ENCODE measurements at places on chromosomes 1 and 21.

DNA sequence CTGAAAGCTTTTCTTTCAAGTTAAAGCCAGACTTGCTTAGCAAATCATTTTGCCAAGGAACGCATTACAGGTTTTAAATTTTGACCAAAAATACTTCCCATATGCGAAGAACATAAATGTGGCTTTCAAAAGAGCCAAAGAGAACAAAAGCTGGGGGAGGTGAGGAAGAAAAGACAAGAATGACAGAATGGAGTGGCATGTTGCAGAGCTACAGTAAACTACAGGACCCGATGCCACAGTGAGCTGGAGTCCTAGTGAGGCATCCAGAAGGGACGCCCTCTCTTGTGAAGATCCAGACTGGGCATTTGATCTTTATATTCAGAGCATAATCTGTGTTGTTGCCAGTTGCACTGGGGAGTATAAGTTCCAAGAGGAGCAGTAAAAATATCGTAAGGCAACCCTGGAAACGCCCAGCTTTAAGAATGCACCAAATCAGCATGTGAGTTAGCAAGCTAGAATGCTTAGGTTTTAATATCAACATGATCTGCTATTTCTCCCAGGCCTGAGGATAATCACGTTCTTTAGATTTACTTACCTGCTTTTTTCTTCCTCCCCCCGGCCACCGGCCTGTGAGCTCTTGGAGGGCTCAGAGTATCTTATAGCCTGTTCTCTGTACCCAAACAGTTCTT is 48.4 kb upstream of the HOOK1 start:
- DNase-seq: no peak

- no peak for DNase-seq
These were observed 77.6 kb upstream of the RGS18 start for GRCh38 chr1:192080684-192081083.

GRCh38 chr21:44812640-44813039 is 5.2 kb downstream of the SUMO3 start:
- DNase-seq: no peak

- DNase-seq: no peak
These were observed 115.0 kb upstream of the GRIK3 start for GRCh38 chr1:37149296-37149695.

DNA sequence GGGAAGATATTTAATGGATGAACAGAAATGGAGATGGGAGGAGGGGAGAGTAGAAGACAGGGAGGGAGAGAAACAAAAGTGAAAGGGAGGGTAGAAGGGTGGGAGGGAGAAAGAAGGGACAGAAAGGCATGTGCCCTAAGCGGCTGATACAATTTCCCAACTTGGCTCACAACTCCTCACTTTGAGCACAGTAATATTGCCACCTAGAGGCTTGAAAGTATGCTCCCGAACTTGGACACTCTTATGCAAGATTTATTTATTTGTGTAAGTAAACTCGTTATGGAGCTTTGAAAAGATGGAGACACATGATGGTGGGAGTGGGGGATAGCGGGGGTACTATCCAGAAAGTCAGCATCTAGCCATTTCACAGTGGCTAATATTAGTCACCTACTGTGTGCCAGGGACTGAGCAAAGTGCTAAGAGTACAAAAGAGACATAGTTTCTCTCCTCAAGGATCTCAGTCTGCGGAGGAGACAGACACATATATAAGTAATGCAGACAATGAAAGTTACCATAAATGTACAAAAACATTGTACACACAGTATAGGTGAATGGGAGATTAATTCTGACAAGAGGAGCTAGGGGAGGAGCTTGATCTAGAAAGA is 189.7 kb downstream of the SEC16B start:
- no peak for DNase-seq

DNA sequence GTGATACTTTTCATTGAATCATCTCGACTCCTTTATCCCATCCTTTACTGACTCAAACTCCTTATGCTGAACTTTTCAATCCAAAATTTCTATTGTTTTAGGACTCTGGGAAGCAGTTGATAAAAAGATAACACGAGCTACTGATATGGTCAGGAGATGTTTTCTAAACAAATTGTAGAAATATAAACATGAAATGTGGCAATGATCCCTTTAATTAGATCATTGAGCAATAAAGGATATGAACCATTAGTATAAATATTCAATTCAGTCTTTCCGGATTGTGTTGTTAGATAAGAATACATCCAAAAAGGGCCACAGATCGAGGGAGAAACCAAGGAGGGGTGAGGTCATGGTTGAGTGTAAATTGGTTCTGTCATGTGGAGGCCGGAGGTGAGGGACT is 88.4 kb downstream of the NID1 start:
- no peak for DNase-seq

- DNase-seq: peak; percentile 57
These were observed 582 bp downstream of the ORC1 start for GRCh38 chr1:52403566-52404115.

DNA sequence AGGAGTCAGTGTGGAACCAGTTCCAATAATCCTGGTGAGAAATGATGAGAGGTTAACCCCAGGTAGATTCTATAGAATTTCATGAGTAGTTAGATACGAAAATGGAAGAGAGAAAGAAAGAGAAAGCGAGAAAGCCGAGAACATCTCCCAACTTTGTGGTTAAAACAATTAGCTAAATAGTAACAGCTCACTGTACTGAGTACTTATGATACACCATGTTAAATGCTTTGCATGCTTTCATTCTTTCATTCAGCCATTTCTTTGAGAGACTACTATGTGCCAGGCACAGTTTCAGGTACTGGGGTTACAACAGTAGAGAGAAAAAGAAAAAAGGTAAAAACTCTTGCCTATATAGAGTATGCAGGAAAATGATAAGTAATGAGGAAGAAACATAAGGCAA is 109.7 kb upstream of the SYT6 start:
- no peak for DNase-seq

DNA sequence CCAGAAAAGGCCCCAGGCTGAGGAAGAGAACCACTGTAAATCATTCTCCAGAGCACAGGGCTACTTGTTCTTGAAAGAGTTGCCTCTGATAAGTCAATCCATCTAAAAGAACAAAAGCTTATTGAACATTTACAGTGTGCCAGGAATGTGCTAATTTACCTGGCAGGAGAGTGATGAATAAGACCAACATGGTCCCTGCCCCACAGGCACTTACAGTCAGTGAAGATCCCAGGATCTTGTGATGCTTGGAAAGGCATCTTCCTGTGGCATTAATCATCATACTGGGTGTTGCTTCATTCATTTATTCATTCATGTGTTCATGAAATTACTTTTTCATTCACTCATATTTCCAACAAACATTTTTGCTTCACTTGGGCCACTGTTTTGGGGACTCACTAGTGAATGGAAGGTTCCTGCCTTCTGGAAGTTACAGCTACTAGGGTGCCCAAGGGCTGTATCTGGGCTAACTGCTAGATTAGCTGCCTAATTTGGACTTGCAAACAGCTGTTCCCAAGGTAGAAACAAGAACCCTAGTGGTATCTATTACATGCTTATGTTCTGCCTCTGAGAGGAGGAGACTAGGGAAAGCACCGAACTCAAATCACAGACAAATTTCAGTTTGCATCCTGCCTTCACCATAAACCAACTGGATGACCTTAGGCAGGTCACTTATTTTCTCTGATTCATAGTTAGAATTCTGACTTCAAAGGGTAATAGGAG is 133.5 kb downstream of the CLIC6 start:
- no peak for DNase-seq

DNA sequence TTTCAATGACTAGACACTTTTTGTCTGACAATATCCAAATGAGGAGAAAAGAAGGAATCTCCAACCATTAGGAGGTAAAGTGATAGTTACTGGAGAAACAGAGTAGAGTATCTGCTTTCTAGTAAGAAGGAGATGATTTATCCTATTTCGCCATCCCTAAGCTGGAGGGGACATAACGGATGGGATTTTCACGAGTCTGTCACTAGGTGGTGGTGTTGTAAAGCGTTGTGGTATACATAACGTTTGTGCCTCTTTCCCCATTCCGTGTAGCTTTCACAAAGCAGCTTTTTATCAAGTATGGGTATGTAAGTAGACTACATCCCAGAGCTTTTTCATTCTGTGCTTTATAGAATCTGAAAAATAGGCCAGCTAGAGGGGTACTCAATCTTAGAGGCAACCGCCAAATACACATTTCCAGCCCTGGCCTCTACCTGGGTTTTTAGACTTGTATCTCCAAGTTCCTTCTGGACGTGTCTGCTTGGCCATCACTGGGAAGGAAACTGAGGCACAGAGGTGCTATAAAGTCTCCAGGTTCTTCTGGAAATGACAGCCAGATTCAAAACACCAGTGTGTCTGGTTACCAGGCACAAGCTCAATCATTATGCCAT is 33.3 kb upstream of the FAM3B start:
- DNase-seq: peak; percentile 29

DNA sequence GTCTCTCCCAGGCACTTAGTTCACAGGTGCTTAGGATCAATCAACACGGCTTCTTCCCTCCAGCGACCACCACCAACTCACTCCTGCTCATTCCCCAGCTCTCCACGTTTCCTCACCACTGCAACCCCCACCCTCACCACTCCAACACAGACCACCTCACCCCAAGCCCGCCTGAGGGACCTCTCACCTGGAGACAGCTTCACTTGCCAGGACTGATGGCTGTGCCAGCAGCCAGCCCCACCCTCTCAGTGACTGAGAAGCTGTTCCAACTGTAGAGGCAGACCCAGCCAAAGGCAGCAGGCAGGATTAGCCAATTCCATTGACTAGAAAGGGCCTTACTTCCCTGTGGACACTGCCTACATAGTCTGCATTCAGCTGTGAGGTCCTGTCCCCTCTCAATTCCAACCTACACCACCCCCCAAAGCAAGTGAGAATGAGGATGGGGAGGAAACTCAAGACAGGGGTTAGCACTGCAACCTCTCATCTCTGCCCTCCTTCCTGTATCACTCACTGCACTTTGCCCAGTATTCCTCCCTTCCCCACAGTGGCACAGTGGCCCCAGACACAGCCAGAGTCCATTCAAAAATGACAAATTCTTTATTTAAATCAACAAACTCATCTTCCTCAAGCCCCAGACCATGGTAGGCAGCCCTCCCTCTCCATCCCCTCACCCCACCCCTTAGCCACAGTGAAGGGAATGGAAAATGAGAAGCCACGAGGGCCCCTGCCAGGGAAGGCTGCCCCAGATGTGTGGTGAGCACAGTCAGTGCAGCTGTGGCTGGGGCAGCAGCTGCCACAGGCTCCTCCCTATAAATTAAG is 7.6 kb downstream of the TAGLN2 start:
- no peak for DNase-seq

DNA sequence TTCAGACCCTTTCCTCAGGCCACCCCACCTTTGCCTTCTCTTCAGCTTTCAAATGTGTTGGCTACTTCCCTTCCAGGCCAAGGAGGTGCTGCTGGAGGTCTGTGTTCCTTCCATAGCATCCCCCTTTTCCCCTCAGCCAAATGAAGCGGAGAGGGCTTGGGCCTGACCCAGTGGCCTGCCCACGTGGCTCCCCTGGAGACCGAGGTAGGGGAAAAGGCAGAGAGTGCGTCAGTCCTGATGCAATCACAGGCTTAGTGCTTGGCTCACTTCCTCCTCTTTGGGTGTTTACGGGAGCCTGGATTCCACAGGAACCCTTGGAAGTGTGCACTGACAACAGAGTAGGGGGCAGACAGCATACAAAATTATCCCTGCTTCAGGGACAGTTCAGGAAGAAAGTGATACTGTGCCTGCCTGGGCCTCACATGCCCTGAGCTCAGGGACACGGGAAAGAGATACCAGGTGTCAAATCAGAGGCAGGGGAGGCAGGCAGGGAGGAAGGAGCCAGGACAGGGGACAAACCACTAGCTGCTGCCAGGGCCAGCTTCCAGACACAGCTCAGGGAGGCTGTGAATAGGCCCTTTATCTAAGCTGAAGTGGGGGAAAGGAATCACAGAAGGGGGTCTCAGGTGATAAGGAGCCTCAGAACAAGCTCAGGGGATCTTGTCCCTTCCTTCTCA is 16.6 kb upstream of the PTP4A2 start:
- no peak for DNase-seq

DNA sequence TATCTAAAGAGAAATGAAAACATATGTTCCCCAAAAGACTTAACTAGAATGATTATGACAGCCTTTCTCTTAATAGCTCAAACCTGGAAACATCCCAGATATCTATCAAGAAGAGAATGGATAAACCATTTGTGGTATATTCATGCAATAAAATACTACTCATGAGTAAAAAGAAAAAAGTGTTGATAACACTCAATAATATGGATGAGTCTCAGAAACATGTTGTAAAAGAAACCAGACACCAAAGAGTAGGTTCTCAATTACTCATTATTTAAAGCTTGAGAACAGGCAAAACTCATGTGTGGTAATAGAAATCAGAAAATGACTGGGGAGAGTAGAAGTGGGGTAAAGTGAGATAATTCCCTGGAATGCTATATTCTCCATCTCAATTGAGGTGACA is 154.1 kb downstream of the PHTF1 start:
- DNase-seq: no peak
